ENCODE measurements at places on chromosomes 16 and 17.

GRCh38 chr16:86245351-86245750 is 265.0 kb upstream of the FOXF1 start:
- DNase-seq: no peak

DNA sequence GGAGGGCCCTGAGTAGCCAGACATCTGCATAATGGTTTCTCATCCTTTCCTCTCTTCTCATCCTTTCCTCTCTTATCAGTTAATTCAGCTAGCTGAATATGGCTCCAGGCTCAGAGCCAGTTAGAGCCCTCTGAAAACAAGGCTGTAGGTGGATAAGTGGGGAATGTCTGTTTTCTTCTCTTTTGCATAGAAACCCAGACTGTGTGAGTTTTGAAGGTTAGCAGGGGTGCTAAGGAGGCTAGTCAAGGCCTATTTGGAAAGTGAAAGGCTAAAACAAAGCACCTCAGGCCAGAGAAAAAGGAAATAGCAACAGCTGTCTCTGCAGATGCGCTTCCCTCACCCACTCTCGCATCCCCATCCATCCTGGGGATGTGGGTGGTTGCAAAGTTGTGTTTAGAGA is 420.9 kb downstream of the SHISA9 start:
- no peak for DNase-seq

DNA sequence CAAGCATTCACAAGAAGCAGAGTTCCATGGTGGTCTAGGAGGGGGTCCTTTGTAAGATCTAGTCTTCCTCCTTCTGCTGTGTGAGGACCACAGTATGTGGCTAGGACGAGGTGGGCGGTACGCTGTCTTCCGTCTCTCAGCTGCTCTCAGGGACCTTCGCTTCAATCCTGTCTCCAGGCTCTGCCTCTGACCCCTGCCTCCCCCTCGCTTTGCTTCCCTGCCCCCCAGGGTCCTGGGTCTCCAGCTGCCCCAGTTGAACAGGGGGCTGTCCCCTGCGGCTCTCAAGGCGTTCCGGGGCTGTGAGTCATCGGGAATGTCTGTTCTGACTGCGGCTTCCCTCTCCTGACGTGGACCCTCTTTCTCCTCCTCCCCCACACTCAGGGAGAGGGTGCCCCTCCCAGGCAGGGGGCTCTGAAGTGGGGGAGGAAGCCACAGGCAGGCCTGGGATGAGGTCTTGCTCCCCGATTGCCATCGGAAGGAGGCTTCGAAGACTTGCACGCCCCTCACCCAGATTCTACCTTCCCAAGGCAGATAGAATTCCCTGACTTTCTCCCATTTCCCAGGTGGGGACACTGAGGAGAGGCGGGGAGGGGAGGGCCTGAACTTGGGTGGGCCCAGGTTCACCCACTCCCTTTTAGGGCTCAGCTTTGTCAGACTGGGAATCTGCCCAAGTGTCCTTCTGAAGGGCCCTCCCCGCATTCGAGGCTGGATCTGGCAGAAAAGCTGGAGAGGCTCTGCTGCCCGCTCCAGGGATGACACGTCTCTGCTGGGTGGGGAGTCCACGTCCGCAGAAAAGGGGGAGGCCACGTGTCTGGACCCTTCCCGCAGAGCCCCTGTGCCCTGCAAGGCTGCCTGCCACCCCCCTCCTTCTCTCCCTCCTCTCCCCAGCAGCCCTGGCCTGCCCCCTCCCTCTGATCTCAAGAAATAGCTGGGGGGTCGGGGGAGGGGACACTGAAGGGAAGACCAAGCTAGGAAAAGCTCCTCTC is 9.1 kb upstream of the COL1A1 start:
- peak; percentile 66 for DNase-seq

DNA sequence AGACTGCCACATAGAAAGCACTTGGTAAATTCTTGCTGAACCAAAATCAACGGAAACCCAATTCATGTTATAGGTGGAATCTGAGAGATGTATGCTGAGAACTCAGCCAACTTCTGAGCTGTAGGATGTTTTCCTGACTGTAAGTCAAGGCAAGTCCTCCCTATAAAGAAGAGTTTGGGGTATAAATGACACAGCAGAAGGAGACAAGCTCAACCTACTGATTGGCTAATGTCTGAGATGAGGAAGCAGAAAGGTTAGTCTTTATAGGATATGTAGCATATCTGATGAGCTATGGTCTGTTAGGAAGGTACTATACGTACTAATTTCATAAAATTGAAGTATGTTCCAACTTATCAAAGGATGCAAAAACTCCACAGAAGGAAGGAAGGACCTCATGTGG is 99.5 kb downstream of the XYLT1 start:
- DNase-seq: no peak

- DNase-seq: no peak
These were observed 150.8 kb downstream of the GRIN2A start for GRCh38 chr16:10031473-10031872.

GRCh38 chr17:50196826-50197225 is 4.6 kb downstream of the COL1A1 start:
- DNase-seq: no peak

GRCh38 chr17:78888941-78889518 is 14.0 kb downstream of the CEP295NL start:
- DNase-seq: no peak

GRCh38 chr17:1617620-1618174 is 10.9 kb downstream of the SLC43A2 start:
- DNase-seq: no peak

DNA sequence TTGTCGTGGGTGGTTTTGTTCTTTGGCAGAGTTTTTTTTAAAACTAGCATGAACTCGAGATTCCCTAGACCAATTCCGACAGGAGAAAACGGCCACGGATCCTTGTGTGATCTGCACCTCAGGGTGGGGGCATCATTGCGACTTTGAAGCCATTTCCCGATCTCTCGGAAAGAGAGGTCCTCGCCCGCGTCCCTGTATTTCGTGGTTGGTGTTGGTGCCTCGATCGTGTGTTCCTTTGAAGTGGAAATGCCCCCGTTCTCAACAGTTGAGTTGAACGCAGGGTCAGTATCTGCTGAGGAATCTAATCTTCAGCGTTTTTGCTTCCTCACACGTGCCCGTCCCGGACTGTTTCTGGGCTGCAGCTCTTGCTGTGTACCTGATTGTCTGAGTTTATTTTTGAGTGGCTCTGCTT is 1.1 kb downstream of the CRAMP1 start:
- no peak for DNase-seq

DNA sequence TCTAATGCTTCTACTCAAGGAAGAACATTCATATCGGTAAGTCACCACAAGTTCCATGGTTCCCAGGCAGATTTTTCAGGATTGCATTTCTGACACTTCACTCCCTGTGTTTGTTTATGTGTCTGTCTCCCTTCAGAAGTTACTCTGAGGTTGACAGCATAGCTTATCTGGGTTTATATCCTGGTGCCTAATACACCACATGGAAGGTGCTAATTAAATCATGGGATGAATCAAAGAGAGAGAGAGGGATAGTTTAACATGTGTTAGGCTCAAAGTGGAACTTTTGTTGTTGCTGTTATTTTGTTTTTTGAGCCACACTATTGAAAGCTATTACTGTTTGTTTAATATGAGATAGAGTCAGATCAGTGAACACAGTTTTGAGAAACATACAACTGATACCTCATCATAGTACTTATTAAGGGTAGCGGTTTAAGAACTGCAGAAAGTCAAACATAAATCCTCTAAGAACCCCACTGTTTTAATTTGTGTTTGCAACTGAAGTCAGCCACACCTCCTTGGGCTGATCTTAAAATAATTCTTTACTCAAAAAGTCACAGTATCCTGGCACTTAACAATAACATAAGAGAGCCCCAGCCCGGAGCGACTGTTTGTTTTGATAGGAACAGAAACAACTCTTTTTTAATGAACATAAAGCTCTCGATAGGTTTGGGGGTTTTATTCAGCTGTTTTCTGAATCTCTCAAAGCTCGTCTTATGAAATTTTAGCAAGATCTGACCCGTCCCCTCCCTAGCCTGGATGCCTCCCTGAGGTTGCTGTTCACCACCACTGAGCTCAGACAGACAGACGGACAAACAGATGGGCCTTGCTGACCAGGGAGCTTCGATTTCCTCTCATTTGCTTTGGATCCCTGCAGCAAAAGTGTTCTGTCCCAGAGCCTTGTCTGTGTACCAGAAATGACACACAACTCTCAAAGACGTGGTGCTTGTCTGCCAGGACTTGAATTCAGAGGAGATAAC is 98.3 kb upstream of the MYOCD start:
- no peak for DNase-seq

DNA sequence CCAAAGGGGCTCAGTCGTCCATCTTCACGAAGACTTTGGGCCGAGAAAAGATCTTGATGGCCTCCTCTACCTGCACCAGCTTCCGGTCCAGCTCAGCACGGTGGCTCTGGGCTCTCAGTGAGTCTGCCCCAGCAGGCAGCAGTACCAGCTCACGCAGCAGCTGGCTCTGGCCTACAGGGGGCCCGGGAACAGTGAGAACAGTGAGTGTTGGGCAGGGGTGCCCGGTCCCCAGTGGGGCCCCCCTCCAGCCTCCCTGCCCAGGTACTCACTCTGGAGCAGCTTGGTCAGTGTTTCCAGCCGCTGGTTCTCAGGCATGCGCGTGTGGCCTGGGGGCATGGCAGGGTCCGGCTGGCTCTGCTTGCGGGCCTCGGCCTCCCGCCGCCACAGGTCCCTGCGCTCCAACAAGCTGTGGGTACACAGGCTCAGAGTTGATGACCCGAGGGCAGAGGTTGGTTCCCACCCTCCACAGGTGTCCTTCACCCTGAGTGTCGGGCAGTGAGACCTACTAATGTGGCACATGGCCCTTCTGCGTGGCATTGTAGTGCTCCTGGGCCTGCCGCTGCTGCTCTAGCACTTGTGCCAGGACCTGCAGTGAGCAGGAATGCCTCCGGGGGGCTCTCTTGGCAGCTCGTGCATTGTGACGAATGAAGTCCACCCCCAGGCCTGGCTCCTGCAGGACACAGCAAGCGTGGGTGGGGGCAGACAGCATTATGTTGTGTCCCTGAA is 2.6 kb downstream of the PARD6A start:
- DNase-seq: peak; percentile 76

GRCh38 chr16:3149630-3150345 is 15.0 kb downstream of the ZNF213 start:
- peak; percentile 84 for DNase-seq

- no peak for DNase-seq
These were observed 12.9 kb downstream of the KRT39 start for GRCh38 chr17:40953881-40954280.

- DNase-seq: peak; percentile 66
These were observed 34.7 kb downstream of the MYO18A start for GRCh38 chr17:29145289-29146073.

- DNase-seq: no peak
These were observed 547 bp downstream of the RAB26 start for GRCh38 chr16:2148714-2149629.

DNA sequence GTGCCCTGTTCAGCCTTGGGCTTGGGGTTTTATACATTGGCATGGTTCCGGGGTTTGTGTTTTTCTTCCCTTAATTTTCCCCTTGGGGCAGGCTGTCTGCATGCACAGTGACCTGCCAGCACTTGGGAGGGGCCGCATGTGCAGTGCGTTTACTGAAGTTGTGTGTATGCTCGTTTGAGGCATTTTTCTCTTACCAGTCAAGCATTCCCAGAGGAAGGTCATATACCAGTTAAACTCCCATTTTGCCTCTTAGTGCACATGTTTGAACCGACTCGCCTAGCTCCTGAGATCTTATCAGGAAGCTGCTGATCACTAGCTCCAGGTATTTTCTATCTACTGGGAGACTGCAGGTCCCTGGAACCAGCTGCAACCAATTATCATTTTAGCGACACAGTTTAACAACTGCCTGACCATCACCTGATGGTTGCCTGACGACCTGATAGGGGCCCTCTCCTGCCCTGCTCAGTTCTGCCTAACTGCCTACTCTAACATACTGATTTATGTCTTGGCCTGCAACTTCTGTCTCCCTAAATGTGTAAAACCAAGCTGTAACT is 51.4 kb downstream of the MFSD11 start:
- no peak for DNase-seq

GRCh38 chr17:80793421-80793820 is 198.2 kb upstream of the CHMP6 start:
- no peak for DNase-seq
